Esophagus mucosa (tissue), 1 donor: ENCODE measurements at places on chromosomes 4 and X. TPM values are rescaled to one million over a fixed set of nuclear protein-coding genes. Genes with fewer than 3 reads are reported as not detected.
A peak's percentile ranks its signal among the peaks of the same experiment; 100 is the strongest.

GRCh38 chr4:13190093-13190721, 293.9 kb downstream of the RAB28 start:
- ATAC-seq: no peak

- ATAC-seq: no peak
Measured at GRCh38 chr4:704198-704891, 1.3 kb upstream of the PCGF3 start.

DNA sequence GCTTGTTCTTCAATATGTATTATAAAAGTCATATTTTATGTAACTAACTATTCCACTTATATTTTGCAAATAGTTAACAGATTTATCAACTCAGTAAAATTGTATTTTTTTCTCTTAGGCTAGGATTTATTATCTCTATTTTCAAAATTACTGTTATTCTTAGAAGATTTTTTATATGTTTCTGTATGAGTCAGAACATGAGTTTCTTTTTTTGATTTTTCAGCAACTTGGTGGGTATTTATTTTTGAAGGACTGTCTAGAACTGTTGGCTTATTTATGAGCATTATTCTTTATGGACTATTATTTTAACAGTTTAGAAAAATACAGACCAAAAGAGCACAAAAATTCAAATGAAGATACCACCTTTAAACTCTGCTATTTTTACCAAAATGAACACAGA, 6.8 kb downstream of the AIMP1 start:
- no peak for ATAC-seq

- no peak for ATAC-seq
Measured at GRCh38 chr4:24999392-25000089, 31.2 kb downstream of the LGI2 start.

DNA sequence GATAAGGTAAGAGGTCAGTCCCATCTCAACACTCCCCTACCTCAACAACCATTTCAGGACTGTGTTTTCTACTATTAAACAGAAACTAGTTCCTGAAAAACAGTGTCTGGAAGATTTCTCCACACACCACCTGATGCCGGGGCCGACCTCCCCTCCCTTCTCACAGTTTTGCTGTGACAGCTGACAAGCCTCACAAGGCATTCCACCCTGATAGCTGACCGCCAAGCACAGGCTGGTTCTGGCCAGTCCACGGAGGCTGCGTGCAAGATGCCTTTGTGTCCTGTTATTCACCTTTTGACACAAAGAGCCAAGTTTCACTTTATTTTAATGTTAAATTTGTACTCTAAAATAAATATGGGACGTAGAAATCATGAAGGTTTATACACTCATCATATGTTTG, 758.6 kb downstream of the PDHA2 start:
- no peak for ATAC-seq

DNA sequence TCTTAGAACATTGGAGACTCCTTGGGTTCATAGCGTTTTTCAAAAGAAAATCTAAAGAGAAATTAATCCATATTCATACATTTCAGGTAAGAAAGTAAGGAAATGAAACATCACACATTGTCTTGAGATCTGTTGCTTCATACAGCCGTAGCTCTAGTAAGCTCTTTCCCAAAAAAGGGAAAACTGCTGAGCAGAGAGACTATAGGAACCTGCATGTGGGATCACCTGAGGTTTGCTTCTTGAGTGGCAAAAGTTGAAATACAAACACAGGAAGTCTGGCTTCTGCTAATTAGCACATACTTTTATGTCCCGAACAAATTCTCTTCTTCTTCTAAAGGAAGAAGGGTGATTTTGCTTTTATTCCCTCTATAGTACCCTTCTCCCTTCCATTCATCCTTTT, 57.7 kb downstream of the MRPL1 start:
- ATAC-seq: no peak

DNA sequence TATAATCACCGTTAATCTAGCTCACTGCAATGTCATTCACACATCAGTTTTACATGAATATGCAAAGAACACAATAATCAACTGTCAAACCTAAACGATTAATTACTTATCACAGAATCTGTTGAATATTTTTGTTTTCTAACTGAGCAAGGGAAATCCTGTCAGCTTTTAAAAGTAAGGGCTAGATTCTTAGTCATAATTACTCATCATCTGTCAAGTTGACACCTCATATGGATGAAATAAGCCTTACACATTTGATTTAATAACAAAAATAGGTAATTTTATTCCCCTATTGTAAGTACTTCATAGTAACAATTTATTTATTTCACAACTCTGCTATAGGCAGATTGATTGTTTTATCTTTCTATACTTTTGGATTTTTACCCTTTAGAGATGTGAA, 32.7 kb downstream of the TMA16 start:
- no peak for ATAC-seq

DNA sequence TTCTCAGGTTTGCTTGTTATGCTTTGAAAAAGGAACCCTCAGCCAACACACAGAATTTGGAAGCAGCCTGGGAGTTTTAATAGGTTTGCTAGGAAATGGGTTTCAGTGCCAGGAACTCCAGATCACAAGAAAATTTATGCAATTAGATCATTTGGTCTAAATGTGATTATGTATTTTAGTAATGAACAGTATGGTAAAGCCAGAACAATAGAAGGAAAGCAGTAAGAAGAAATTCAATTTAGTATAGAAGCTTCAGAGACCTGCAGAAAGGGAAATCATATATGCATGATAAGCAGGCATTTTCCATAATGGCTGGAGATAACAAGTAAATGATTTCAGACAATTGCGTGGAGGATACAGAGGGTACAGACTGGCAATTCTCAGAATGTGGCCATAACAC, 184.7 kb downstream of the KCNIP4 start:
- no peak for ATAC-seq

GRCh38 chrX:78514852-78515251, 144.3 kb downstream of the RTL3 start:
- ATAC-seq: peak; percentile 63

GRCh38 chrX:110448459-110448858, 89.8 kb downstream of the RTL9 start:
- ATAC-seq: no peak

DNA sequence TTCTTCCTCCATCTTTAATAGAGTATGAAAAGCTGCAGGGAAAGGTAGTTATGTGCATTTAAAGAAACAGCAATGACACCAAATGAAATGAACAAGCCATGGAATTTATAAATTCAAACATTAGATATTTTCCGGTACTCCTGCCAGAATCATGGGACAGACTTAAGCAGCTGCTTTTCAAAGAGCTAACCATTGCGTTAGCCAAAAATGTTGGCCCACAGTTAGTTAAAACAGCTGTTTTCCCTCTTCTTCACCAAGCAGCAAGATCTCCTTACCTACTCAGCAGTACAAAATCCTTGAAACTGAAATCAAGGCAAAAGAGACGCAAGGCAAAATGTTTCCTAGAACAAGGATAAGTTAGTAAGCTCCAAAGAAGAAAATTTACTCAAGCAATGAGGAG, 64.0 kb downstream of the MANBA start:
- no peak for ATAC-seq

DNA sequence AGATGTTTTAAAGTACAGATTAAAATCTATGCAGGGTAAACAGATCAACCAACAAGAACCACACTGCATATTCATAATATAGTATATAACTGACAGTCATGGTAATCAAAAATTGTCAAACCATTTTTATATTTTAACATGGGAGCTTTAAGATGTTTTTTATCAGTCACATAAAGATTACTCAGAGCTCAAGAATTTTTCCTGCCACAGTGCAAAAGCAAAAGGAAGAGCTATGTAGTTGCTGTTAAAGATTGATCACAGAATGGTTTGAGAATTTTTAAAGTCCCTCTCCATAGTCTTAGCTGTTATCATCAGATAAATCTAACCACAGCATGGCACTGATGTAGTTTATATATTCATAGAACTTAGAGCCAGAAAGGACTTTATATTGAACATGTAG, 8.5 kb downstream of the RAB9B start:
- no peak for ATAC-seq

DNA sequence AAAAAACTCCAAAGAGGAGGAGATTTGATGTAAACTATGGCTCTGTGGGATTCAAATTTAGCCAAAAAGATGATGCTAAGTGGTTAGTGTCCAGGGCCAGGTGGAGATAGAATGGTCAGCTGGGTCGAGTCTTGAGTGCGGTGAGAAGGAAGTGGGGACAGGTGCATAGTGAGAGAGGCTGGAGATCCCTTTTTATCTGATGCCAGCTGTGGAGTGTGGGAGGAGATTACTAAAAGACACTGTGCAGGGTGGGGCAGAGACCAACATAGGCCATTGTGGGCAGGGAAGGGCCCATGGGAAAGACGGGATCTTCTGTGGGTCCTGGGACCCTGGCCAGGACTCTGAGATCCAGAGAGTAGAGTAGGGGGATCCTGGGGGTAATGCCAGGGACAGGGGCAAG, 34.6 kb upstream of the LEF1 start:
- ATAC-seq: no peak

DNA sequence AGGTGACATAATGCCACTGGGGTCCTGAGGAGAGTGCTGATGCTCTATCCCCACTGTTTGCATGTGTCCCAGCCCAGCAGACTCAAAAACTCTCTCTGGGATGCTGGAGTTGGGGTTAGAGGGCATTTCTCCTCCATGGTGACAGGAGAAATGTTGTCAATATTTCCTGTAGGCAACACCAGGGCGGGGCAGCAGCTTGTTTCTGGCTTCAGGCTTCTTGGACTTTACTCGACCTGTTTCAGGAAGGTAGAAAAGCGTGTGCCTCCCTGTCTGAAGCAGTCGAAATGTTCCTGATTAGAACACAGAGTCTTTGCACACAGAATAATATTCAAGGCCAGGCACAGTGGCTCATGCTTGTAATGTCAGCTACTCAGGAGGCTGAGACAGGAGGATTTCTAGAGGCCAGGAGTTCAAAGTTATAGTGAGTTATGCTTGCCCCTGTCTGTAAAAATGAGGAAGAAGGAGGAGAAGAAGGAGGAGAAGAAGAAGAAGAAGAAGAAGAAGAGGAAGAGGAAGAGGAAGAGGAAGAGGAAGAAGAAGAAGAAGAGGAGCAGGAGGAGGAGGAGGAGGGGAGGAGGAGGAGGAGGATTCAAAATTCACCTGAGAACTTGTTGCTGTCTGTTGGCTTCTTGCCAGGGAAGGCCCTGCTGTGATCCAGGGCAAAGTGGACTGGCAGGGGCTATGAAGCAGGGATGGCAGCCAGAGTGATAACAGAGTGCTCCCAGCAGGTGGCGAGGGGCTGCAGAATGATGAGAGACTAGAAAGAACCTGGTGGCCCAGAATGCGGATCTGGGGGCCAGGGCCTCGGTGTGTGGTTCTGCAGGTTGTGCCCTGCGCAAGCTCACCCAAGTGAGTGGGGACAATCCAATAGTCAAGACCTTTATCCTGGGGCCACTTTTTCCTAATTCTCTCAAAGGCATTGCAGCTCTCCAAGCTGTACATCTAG, 82.9 kb downstream of the RTL5 start:
- no peak for ATAC-seq

- ATAC-seq: no peak
Measured at GRCh38 chr4:81106150-81106549, 75.6 kb downstream of the BMP3 start.

DNA sequence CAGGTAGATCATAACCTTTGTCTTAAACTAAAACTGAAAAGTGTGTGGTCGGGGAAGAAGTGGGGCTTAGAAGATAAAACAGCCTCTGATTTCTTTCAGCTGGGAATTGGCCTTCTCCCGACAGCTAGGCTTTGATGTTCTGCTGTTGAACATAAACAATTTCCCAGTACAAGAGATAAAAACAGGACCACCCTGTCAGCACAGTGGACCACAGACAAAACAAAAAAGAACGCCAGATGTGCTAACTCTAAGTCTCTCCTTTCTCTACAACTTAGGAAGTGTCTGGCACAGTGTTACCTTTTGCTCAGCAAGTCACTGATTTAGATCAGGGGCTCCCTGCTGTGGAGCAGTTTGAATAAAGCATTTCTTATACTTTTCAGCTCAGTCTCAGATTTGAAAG, 87.5 kb upstream of the UXT start:
- ATAC-seq: no peak

DNA sequence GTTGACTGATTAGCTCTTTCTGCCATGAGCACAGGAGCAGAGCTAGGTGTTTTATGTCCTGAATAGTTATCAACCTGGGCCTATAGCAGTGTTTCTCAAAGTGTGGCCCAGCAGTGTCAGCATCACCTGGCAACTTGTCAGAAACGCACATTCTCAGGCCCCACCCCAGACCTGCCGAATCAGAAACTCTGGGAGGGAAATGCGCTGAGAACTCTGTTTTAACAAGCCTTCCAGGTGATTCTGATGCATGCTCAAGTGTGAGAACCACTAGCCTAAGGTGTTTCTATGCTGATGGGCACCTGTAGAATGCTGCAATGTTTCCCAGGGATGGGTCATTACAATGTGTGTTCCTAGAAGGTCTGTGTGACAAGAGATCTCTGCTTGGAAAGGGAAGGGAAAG, 257.5 kb downstream of the MID1IP1 start:
- peak; percentile 42 for ATAC-seq

Gene IQSEC2
- total RNA-seq: 10.6 TPM

Gene GC
- total RNA-seq: 0.40 TPM

Gene MAGEC3
- not detected for total RNA-seq

Gene MTCP1
- 14.9 TPM for total RNA-seq

Gene CFAP47
- not detected for total RNA-seq

Gene SERPINA7
- total RNA-seq: not detected

Gene ZNF157
- total RNA-seq: 0.16 TPM
